ENCODE measurements at places on chromosomes 12 and 14. TPM values are rescaled to one million over a fixed set of nuclear protein-coding genes. Genes with fewer than 3 reads are reported as not detected.
A peak's percentile ranks its signal among the peaks of the same experiment; 100 is the strongest.

Gene SMOC1
- total RNA-seq = 1.1 TPM

Gene TAS2R8
- not detected for total RNA-seq

Gene GPR65
- total RNA-seq = 13.4 TPM

Gene RERG
- 9.0 TPM for total RNA-seq

Gene NEUROD4
- not detected for total RNA-seq

GRCh38 chr12:88399811-88400210 is 180.5 kb downstream of the KITLG start:
- DNase-seq = no peak
- H3K36me3 ChIP-seq = no peaks in the 10 kb centered on the region
- no peak overlapping the region for H3K4me3 ChIP-seq
- H3K4me1 ChIP-seq = no peaks in the 10 kb centered on the region
- no peaks in the 10 kb centered on the region for H3K27me3 ChIP-seq
- H3K27ac ChIP-seq = no peak overlapping the region

GRCh38 chr14:94394581-94395207 is 6.3 kb upstream of the SERPINA1 start:
- no peaks in the 10 kb centered on the region for H3K36me3 ChIP-seq
- peaks cover 66% of the 10 kb centered on the region for H3K4me1 ChIP-seq
- peak; percentile 76 for DNase-seq
- H3K27me3 ChIP-seq = no peaks in the 10 kb centered on the region

- no peaks in the 10 kb centered on the region for H3K27me3 ChIP-seq
- no peak overlapping the region for H3K27ac ChIP-seq
- H3K4me3 ChIP-seq = no peak overlapping the region
- H3K36me3 ChIP-seq = peaks cover 97% of the 10 kb centered on the region
- H3K4me1 ChIP-seq = no peaks in the 10 kb centered on the region
- DNase-seq = no peak
Measured at GRCh38 chr12:2930865-2931264, 28.3 kb upstream of the TEAD4 start.

- no peaks in the 10 kb centered on the region for H3K27me3 ChIP-seq
- H3K4me1 ChIP-seq = no peaks in the 10 kb centered on the region
- no peak overlapping the region for H3K27ac ChIP-seq
- no peak for DNase-seq
Measured at GRCh38 chr12:10196210-10196609, 16.5 kb upstream of the GABARAPL1 start.

- no peaks in the 10 kb centered on the region for H3K4me1 ChIP-seq
- DNase-seq = no peak
- no peaks in the 10 kb centered on the region for H3K36me3 ChIP-seq
Measured at GRCh38 chr12:131364903-131365820, 345.7 kb upstream of the SFSWAP start.

- H3K4me1 ChIP-seq = peaks cover 45% of the 10 kb centered on the region
- no peak for DNase-seq
- no peaks in the 10 kb centered on the region for H3K36me3 ChIP-seq
- no peak overlapping the region for H3K27ac ChIP-seq
- H3K4me3 ChIP-seq = no peak overlapping the region
Measured at GRCh38 chr12:68901551-68901950, 31.4 kb downstream of the CPM start.
